ENCODE measurements at places on chromosomes 5 and 9.

GRCh38 chr9:108709997-108710396, 145.8 kb downstream of the ACTL7B start:
- DNase-seq = no peak

DNA sequence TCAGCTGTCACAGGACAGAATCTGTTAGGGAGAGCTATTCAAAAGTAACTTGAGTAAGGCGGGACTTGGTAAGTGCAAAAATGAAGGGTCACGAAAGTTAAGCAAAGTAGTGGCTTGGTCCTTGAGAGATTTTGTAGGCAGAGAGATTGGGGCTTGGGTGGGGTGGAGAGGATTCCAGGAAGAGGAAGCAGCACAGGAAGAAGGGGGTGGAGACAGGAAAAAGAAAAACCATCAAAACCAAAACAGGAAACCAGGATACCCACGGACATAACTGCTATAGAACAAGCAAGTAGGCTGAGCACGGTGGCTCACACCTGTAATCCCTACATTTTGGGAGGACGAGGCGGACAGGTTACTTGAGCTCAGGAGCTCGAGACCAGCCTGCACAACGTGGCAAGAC, 3.7 kb downstream of the ROPN1L start:
- DNase-seq = no peak

DNA sequence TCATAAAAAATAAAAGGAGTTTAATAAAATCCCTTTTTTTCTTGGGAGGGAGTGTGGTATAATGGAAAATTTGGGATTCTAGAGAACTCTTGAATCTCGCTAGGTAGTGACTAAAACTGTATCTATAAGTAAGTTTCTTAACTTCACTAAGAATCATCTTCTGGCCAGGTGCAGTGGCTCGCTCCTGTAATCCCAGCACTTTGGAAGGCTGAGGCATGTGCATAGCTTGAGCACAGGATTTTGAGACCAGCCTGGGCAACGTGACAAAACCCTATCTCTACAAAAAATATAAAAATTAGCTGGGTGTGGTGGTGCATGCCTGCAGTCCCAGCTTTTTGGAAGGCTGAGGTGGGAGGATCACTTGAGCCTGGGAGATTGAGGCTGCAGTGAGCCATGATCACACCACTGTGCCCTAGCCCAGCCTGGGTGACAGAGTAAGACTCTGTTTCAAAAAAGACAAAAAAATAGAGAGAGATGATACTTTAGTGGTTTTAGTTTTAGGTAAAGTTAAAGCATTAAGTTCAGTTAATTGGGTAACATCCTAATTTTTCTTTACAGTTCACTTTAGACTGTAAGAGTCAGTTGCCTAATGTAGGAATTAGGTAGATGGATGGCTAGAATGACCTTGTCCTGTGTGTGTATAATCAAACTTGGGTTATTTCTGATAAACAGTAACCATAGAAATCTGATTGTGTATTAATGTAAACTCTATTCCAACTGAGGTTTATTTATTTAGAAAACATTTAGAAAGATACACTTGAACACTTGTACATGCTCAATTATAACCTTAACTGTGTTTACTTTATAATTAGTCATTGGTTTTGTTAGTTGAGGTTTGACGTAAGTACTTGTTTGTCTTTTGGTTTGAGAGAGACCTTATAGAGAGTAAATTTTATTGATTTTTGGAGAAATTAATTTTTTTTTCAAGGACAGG, 17.8 kb downstream of the UNC13B start:
- no peak for DNase-seq

- DNase-seq = no peak
These were observed 12.9 kb downstream of the GLDC start for GRCh38 chr9:6632516-6633183.

GRCh38 chr5:155914766-155915165, 412.2 kb upstream of the SGCD start:
- no peak for DNase-seq

- no peak for DNase-seq
These were observed 110.9 kb upstream of the PRRC1 start for GRCh38 chr5:127406326-127407121.

DNA sequence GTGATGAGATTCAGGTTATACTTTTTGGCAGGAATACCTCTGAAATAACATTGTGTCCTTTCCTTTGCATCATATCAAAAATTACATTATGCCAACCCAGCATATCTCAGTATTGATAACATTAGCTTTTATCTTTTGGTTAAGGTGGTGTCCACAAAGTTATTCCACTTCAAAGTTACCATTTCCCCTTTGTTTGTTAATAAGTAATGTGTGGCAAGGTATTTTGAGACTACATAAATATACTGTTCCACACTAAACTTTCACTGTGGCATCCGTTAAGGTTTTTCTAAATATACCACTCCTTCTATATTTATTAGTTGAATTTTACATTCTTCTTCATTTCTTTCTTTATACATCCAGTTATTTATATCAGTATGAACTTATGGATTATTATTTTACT, 14.1 kb upstream of the ARHGEF37 start:
- no peak for DNase-seq

GRCh38 chr5:94613583-94613982, 4.8 kb downstream of the KIAA0825 start:
- peak; percentile 14 for DNase-seq

- DNase-seq = no peak
These were observed 72.4 kb upstream of the NTRK2 start for GRCh38 chr9:84597131-84597530.

DNA sequence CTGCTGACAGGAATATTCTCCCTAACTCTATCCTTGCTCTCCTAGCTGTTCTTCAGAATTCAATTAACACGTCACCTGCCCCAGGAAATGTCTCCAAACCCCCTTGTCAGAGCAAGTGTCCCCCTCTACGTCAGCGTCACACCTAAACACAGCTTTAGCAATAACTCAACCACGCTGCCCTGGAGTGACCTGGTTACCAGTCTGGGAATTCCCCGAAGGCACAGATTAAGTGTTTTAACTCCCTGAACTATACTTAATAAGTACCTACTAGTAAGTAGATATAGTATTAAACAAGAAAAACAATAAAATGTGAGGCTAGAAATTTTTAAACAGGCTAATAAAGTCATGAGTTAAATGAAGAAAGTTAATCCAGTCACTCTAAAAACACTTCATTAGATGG, 78.4 kb downstream of the FANCC start:
- DNase-seq = no peak

DNA sequence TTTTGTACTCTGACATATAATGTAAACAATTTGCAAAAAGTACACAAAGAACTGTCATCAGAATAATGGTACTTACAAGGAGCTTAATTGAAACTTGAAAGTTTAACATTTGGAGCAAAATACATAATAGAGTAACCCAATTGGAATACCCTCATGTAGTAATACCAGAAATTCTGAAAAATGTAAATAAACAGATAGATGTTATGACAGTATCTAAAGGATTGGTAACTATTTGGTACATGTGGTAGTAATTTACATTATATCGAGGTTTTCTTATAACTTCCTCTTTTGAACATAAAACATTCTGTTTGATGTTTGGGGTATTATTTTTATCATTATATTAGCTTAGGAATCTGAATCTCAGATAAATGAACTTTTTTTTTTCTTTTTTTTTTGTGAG, 211.7 kb upstream of the ELL2 start:
- DNase-seq = no peak

DNA sequence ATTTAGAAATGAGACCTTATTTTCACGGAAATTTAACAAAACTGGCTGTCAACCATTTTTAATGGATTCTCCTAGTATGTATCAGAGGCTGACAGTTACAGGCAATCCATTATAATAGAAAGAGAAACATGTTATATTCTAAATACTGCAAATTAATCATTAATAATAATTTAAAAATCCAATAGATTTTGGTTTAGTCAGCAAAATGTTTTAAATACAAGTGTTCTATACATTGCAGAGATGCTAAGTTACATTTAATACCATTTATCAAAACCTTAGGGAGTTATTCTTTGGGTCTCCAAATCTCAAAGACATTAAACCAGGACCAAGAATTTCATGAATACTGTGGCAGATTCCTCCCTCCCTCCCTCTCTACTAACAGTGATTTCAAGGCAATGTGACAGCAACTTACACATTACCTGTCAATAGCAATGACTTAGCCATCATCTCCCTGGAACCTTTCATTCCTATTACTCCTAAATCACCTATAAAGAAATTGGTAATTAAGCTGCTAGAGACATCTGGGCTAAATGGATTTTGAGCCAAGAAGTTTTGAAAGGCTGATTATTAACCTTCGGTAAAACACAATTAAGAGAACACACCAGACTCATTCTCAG, 768.5 kb upstream of the DMAC1 start:
- DNase-seq = no peak

GRCh38 chr5:179863449-179864085, 5.0 kb upstream of the MRNIP start:
- no peak for DNase-seq

- peak; percentile 34 for DNase-seq
These were observed 679 bp downstream of the DOLK start for GRCh38 chr9:128946571-128947276.

DNA sequence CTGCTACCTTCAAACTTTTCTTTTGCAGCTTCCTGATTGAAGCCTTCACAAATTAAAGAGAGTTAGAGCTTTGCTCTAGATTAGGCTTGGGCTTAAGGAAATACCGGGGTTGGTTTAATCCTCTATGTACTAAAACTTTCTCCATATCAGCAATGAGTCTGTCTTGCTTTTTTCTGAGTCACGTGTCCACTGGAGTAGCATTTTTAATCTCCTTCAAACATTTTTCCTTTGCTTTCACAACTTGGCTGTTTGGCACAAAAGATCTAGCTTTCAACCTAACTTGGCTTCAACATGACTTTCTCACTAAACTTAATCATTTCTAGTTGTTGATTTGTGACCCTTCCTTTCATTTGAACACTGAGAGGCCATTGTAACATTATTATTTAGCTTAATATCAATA, 261.6 kb downstream of the PLK2 start:
- no peak for DNase-seq

DNA sequence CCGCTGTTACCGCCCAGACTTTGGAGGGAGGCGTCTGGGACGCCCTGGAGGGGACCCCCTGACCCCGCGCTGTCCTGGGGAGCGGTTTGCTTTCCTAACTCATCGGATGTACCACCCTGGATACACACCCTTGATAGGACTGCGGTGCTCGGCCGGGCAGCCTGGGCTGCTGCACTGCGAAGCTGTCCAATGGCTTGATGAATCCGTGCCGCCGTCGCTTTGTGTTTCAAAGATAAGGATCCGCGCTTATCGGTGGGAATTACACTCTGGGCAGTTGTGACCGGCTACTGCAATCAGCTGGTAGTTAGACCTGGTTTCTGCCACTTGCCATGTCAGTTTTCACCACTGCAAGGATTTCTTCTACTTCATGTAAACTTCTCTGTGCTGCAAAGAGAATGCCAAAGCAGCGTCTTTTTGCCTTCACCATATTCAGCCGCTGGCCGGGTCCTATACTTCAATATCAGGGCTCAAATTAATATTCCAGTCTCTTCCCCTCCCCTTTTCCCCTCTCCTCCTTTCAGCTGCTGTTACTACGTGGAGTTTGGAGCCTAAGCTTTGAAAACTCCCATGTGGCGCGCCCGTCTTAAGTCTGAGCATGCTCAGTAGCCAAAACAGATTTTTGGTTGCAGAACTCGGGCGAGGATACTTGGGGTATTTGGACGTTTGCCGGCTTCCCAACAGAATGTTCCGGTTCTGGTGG, 727 bp downstream of the SMAD5 start:
- DNase-seq = peak; percentile 42

GRCh38 chr9:129752900-129753729, at the start of gene PTGES:
Gene PTGES, minus strand, starts transcription at chr9:129753042. Its CDS starts 30 bp downstream, at chr9:129753012.
- peak; percentile 70 for DNase-seq

- DNase-seq = no peak
These were observed 92.4 kb downstream of the XRCC4 start for GRCh38 chr5:83169571-83170337.

DNA sequence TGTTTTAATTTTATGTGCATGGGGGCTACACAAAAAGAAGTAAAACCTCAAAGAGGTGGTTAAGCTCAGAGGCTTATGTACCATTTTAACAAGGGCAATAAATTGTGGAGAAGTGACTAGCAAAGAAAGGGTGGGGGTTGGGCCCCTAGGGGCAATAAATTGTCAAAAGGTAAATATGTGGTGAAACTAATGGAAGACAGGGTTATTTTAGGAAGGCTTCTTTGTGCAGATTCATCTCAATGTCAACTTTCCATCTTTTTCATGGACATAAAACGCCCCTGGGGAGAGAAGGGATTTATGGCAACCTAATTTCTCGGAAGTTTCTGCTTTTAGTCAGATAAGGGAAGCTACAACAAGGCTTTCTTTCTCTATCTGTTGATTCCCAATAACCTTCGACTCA, 42.5 kb upstream of the GOLM1 start:
- DNase-seq = peak; percentile 20

DNA sequence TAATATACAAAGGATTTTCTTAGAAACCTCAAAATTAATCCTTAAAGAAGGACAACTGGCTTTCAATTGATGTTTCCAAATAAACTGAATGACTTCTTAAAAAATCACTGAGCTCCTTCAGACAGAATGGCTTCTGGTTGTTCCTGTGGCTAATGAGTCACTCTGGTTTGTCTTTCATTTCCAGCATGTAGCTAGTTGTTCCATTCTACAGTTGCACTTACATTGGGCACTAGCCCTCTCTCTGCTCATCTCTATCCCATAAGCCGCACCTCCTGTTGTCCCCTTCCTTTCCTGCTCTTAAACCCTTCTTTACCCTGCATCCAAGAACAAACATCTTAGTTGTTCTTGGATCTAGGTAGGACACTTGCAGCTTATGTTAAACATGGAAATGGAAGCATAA, 235.3 kb upstream of the HAPLN1 start:
- DNase-seq = no peak

GRCh38 chr5:72509401-72509800, 2.2 kb upstream of the ZNF366 start:
- DNase-seq = no peak

- DNase-seq = no peak
These were observed 97.2 kb downstream of the LPAR1 start for GRCh38 chr9:110940951-110941557.

All from HEK293T (cell line).